ENCODE measurements at places on chromosomes 6 and 20.

- no peak for DNase-seq
These were observed 22.0 kb downstream of the FIG4 start for GRCh38 chr6:109713097-109713496.

DNA sequence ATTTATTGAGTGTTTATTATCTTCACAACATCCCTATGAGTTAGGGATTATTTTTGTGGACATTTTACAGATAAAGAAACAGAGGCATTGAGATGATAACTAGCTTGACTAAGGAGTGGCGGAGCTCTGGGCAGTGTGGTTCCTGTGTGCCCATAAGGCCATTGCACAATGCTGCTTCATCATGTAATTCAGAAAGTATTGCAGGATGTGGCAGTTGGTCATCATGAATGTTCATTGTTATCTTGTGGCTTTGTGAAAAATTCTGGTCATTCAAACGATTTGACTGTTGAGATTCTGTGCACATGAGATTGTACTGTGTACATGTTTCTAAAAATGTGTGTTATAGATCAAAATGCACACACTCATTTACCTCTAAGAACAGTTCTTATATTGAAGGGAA, 150.8 kb downstream of the ESR1 start:
- DNase-seq = no peak

GRCh38 chr6:41706876-41707564, 28.4 kb downstream of the TFEB start:
- DNase-seq = no peak

DNA sequence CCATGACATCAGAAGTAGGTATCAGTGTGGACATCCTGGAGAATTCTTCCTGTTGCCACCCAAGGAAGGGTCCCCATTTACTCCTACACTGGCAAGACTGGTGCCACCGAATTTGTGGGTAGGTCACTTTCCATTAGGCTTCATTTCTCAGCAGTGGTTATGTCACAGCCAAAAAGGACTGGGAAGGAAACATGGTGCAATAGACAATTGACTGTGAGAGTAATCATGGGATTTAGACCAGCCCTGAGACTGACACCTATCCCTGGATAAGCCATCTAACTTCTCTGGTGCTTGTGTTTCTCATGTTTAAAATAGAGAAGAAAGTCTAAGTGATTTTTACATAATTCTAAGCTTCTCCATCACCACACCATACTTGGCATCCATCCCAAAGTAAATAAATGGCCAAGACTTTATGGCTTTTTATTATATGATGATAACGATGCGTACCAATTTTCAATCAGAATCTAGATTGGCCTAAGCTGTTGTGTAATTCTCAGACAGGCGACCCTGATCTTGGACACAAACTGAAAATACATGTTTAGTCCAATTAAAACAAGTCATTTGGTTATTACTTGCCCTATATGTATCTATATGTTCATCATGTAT, 10.2 kb downstream of the SMPDL3A start:
- no peak for DNase-seq

GRCh38 chr20:57715268-57715904, 5.6 kb upstream of the PMEPA1 start:
- DNase-seq = no peak

GRCh38 chr6:136510782-136511181, 39.4 kb downstream of the MAP7 start:
- no peak for DNase-seq

DNA sequence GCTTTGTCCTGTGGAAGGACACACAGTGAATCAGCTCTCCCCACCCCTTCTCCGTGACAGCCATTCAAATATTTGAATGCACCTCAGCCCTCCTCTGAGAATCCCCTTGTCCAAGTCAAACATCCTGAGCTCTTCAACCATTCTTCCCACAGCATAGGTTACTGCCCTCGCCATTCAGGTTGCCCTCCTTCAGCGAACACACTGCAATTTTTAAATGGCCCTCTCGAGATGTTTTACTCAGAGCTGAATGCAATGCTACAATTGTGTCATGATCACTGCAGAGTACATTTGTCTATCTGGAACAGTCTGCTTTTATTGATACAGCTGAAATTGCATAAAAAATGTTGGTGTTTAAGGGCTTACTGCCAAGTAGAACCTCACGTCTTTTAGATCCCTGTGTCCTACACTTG, 48.9 kb downstream of the SLC2A12 start:
- DNase-seq = no peak

GRCh38 chr6:168149015-168149414, 70.0 kb upstream of the FRMD1 start:
- DNase-seq = no peak

DNA sequence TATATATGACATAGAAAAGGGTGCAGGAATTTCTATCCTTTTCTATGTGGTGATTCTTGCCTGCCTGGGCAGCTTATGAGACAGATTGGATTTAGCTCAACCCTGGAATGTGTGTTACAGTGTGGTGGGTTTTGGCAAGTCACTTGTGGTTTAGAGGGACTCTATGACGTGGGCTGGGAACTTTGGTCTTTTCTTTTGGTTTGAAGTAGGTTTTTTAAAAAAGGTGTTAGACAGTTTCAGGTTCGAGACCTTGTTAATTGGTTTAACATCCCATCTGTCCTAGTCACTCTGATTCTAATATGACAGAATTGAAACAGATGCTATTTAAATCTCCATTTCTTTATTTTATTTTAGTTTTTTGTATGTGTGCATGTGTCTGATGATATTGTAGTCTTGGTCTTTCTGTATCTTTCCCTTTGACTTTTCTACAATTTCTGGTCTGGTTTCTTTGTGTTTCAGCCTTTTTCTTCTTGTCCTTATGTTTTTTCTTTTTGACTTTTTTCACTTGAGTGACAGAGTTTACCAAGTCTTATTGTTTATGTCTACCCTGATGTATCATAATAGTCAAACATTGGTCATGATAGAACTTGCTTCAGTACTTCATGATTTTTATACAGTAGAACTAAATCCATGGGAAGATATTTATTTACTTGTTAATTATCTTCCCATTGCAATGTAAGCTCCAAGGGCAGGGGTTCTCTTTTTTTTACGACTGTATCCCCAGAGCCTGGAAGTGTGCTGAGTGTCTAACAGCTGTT, 174.3 kb downstream of the CDKAL1 start:
- DNase-seq = no peak

- DNase-seq = no peak
These were observed 58.2 kb downstream of the CSE1L start for GRCh38 chr20:49104365-49104648.

DNA sequence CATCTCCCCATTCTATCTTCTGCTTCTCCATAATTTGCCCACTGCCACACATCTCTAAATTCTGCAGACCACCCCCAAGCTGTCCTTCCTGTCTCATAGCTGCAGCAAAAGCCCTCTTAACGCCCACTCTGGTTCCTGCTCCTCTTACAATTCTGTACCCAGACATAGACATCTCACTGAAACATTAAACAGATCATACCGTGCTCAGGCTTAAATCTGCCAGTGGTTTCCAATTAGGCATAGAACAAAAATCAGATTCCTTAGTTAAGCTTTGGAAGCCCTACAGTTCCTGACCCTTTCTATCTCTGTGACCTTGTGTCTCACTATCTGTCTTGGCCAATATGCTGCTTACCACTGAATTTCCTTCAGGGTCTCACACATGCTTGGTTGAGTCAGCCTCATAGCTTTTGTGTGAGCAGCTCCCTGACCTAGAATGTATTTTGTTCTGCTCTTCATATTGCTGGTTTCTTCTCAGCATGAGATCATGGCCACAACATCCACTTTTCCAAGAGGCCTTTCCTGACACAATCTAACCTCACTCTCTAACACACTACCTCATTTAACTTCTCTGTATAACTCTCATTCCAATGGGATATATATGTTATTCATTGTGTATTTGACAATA, 749.7 kb downstream of the MAFB start:
- no peak for DNase-seq

DNA sequence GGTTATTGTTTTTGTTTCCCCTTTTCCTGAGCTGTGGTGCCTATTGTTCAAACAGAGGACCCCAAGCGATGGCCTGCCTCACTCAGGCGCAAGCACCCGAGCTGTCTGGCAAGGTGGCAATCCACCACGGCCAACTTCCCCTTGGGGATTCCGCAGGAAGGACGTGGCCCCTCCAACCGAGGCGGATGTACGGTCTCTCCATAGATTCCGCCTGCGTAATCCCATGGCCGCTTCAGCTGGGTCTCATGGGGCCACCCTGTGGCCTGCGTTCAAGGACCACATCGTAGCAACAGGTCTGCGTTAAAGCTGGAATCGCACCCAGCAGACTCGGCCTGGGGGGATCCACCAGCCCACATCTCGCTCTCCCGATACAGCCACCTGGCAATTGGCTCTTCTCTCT, 79.9 kb downstream of the CEBPB start:
- no peak for DNase-seq

DNA sequence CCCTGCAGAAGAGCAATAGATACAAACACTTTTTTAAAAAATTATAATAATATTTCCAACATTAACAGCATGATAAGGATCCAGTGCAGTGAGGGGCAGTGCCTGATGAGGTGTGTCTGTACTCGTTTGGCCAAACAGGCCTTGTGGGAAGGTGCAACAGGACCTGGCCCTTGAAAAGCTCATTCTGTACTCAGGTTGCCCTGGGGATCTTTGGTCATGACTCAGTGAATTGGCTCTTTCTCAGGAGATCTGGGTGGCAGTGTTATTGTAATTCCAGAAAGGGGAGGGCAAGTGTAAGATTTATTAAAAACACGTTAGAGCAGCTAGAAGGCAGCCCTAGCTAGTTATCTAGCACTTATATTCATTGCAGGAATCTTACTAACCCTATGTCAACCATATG, 2.9 kb upstream of the SPINT3 start:
- DNase-seq = no peak

GRCh38 chr20:64233725-64234124, 21.8 kb upstream of the PCMTD2 start:
- no peak for DNase-seq

- no peak for DNase-seq
These were observed 7.6 kb upstream of the BTN2A2 start for GRCh38 chr6:26375270-26375669.

- DNase-seq = no peak
These were observed 113.9 kb downstream of the EDN1 start for GRCh38 chr6:12403947-12404647.

DNA sequence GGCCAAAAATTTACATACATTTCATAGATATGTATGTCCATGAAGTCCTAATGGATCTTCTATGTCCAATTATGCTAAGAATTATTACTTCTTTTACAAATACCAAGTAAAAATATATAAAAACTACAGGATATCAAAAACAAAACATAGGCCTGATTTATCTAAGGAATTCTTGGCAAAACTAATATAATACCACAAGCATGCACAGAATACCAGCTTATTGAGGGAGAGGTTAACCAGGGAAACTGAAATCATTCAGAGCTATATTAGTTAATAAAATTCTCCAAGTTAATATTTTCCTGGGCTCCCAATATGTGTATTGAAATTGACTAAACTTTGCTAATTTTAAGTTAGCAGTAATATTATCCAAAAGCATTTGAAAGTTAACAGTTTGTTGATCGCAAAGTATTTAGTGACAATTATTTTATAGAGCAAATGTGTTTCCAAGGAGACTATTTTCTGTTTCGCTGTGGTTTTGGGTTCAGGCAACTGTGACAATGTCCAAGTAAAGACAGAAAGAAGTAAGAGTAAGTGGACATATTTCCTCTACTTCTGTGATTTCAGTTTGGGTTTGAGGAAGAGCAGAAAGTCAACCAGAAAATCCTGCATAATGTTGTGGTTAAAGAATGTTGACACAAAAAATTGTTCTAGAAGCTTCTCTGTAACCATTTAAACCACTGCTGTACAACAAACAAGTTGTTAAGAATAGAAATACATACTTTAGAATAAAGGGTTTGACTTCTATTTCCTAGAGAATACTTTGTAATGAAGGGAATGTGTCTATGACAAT, 167.4 kb downstream of the COL21A1 start:
- no peak for DNase-seq

DNA sequence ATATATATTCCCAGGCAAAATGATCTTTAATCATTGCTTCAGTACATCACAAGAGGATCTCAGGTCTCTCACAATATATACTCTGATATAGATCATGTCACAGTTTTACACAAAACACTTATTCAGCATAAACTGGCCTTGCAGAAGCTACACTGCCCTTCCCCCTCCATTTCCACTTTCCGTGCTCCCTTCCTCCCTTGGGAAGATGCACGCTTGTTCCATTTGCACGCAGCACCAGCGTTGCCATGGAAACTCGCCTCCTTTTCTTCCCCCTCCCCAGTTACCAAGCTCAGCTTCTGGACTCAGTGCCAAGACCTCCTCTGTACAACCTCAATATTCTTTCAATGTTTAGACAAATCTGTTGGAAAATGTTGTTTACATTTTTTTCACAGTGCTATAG, 154.6 kb downstream of the RFPL4B start:
- no peak for DNase-seq

DNA sequence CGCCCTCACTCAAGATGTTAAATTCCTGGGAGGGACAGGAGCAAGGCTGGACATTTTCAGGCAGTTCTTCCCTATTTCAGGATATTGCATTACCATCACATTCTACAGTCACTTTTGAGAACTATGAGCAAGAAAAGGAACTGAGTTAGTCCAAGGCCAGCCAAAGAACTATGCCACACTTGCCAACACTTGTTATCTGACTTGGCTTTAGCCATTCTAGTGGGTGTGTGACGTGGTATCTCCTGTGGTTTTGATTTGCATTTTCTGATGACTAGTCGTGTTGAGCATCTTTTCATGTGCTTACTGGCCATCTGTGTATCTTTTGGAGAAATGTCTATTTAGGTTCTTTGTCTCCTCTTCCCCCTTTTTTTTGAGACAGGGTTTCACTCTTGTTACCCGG, 12.0 kb downstream of the XRN2 start:
- no peak for DNase-seq

GRCh38 chr20:42961771-42962170, 227.9 kb downstream of the PTPRT start:
- no peak for DNase-seq

- DNase-seq = no peak
These were observed 34.7 kb downstream of the GHRH start for GRCh38 chr20:37226889-37227288.

DNA sequence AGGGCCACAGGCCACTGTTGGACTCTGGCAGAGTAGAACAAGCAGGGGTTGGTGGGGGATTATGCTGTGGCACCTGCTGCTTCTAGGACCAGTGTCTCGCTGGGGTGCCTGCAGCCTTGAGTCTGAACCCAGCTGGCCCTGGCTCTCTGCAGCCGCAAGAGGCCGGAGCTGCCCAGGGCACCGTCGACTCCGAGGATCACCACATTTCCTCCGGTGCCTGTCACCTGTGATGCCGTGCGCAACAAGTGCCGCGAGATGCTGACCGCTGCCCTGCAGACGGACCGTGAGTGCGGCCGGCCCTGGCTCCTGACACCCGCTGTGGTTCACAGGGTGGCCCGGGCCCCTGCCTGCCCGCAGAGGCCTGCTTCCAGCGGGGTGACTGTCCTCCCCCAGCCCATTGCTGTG, 6.2 kb downstream of the TCEA2 start:
- no peak for DNase-seq

Measured in stimulated activated CD4-positive, alpha-beta T cell treated with anti-CD3 and anti-CD28 coated beads, Interleukin-1b, Interleukin-23, amount 100 ng/mL, for 1 hour (primary cell).